GM18507 (cell line): ENCODE measurements at places on chromosomes 11 and 22.

GRCh38 chr11:119626197-119626841, 102.7 kb downstream of the NECTIN1 start:
- no peak for DNase-seq

- no peak for DNase-seq
These were observed 41.4 kb downstream of the WNT7B start for GRCh38 chr22:45935573-45935972.

DNA sequence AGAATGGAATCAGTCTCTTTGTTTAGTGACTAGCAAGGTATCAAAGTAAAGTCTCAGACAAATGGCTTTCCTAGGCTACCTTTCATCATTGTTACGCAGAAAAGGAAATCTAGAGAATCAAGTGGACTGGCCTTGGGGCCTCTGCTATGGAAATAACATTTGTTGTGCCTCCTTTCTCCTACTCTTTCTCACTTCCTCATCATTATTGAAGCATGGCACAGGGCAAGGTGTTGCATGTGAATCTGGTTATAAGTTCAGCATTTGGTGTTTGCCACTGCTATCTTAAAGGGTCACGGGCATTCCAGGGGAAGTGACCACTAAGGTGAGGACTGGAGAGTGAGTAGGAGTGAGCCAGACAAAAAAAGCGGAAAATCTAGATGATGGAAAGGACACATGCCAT, 54.9 kb downstream of the GLYATL1 start:
- no peak for DNase-seq

GRCh38 chr22:49825944-49826602, 1.6 kb downstream of the BRD1 start:
- DNase-seq: no peak

DNA sequence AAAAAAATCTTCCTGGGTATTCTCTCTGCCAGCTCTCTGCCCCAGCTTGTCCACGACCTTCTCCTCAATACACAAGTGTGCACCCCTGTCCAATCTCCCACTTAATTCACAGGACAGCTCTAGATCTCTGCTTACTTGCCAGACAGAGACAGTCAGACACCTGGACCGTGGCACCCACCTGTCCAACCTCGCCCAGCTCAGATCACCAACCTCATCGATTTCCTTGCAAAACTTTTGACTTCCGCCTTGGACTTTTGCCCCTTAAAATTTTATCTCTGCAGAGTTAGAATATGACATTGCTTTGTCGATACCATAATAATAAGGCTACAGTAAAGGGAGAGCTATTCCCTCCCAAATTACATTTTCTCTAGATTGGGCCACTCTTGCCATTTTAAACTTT, 10.4 kb downstream of the LMF2 start:
- DNase-seq: no peak
